Smooth muscle cell of bladder (primary cell): ENCODE measurements at places on chromosomes 5 and 9. TPM values are rescaled to one million over a fixed set of nuclear protein-coding genes. Genes with fewer than 3 reads are reported as not detected.

MVB12B gene
- total RNA-seq: 2.0 and 2.3 TPM in 2 replicates

TNC gene
- total RNA-seq: 46.8 and 73.0 TPM in 2 replicates

UGT3A2 gene
- total RNA-seq: not detected in 2 replicates

LTC4S gene
- 0.65 TPM in 1 of 2 replicates, not detected in the other for total RNA-seq

FCN2 gene
- total RNA-seq: not detected in 2 replicates

PCDHB8 gene
- 0.09 and 0.43 TPM in 2 replicates for total RNA-seq

HACD4 gene
- 6.9 and 7.0 TPM in 2 replicates for total RNA-seq

OCLN gene
- total RNA-seq: 0.37 and 0.43 TPM in 2 replicates

CDC20B gene
- under 0.01 TPM in 1 of 2 replicates, not detected in the other for total RNA-seq

ALDOB gene
- 0.09 TPM in 1 of 2 replicates, not detected in the other for total RNA-seq

PSD2 gene
- under 0.01 TPM in 2 replicates for total RNA-seq

SMIM33 gene
- total RNA-seq: not detected in 2 replicates

IFNE gene
- total RNA-seq: 1.8 and 3.3 TPM in 2 replicates

EDIL3 gene
- 12.4 and 18.2 TPM in 2 replicates for total RNA-seq

UGT3A1 gene
- not detected in 2 replicates for total RNA-seq

MEIKIN gene
- total RNA-seq: not detected in 2 replicates

IQGAP2 gene
- 14.2 and 24.0 TPM in 2 replicates for total RNA-seq

ENTPD2 gene
- not detected in 2 replicates for total RNA-seq

TGFBI gene
- 1,832 and 2,186 TPM in 2 replicates for total RNA-seq

HRCT1 gene
- total RNA-seq: 0.14 and 0.28 TPM in 2 replicates

NR2F1 gene
- total RNA-seq: 49.5 and 55.8 TPM in 2 replicates

HEMGN gene
- total RNA-seq: not detected in 2 replicates

PNPLA7 gene
- total RNA-seq: 0.57 and 1.1 TPM in 2 replicates

PCDHA13 gene
- total RNA-seq: under 0.01 and 0.09 TPM in 2 replicates

DRD1 gene
- total RNA-seq: under 0.01 and 0.14 TPM in 2 replicates

PCDHGA7 gene
- total RNA-seq: 4.1 and 4.6 TPM in 2 replicates

IL7R gene
- 6.4 and 8.8 TPM in 2 replicates for total RNA-seq

FOXD4L5 gene
- total RNA-seq: under 0.01 TPM in 2 replicates

ADAMTS19 gene
- total RNA-seq: 36.3 and 87.6 TPM in 2 replicates

EQTN gene
- total RNA-seq: not detected in 2 replicates

NUTM2F gene
- total RNA-seq: not detected in 2 replicates

ANKRD18A gene
- not detected in 2 replicates for total RNA-seq

CDK5RAP2 gene
- total RNA-seq: 20.8 and 27.5 TPM in 2 replicates

LAMC3 gene
- 0.09 and 0.28 TPM in 2 replicates for total RNA-seq

PCA3 gene
- total RNA-seq: not detected in 2 replicates

PPP3R2 gene
- not detected in 2 replicates for total RNA-seq

SIT1 gene
- total RNA-seq: not detected in 2 replicates

MYMK gene
- total RNA-seq: not detected in 2 replicates

DND1 gene
- total RNA-seq: 0.14 TPM in 1 of 2 replicates, not detected in the other
